G401 (cell line): ENCODE measurements at places on chromosomes 7 and 10. TPM values are rescaled to one million over a fixed set of nuclear protein-coding genes. Genes with fewer than 3 reads are reported as not detected.

The MSS51 gene
- total RNA-seq, result 0.61 and 0.86 TPM in 2 replicates

The NUB1 gene
- 41.8 and 59.0 TPM in 2 replicates for total RNA-seq

The FFAR4 gene
- not detected in 2 replicates for total RNA-seq

The NPSR1 gene
- not detected in 2 replicates for total RNA-seq

- no peak for DNase-seq
Observed at GRCh38 chr10:23892296-23892695, 316.6 kb upstream of the KIAA1217 start.

The BAIAP2L1 gene
- 18.8 and 23.3 TPM in 2 replicates for total RNA-seq
